Psoas muscle (tissue), 8 donors: ENCODE measurements at places on chromosomes 6 and 20. TPM values are rescaled to one million over a fixed set of nuclear protein-coding genes. Genes with fewer than 3 reads are reported as not detected.

HSPA1A gene
- 241 TPM for total RNA-seq

DNA sequence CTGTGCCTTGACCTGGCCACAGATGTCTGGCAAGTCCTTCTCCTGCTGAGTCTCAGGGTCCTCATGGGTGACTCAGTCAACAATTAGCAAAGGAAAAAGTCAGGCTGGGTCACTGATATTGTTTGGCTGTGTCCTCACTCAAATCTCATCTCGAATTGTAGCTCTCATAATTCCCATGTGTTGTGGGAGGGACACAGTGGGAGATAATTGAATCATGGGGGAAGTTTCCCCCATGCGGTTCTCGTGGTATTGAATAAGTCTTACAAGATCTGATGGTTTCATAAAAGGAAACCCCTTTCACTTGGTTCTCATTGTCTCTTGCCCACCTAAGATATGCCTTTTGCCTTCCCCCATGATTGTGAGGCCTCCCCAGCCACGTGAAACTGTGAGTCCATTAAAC is 45.7 kb downstream of the PREX1 start:
- H3K27me3 ChIP-seq: peaks cover 3% of the 10 kb centered on the region

DNA sequence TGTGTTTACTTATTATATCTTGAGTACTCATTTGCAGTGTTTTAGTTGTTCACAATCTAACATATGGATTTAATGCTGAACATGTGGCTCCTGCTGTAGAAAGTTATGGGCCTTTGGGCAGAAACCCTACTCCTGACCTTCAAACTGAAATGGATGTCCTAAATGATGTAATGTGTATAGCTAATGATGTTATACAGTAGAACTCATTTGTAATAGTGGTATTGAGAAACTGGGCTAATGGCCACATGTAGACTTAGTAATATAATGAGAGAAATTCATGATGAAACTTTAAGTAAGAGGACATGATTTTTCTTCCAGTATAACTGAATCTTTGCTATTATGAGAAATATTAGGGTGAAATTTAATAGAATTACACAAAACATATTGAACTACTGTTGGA is 121.3 kb upstream of the PTPRK start:
- no peak overlapping the region for H3K27ac ChIP-seq
- H3K36me3 ChIP-seq: no peaks in the 10 kb centered on the region
- no peak overlapping the region for H3K4me3 ChIP-seq

- H3K27me3 ChIP-seq: no peaks in the 10 kb centered on the region
- no peak for DNase-seq
- no peaks in the 10 kb centered on the region for H3K36me3 ChIP-seq
Measured at GRCh38 chr20:3932277-3932676, 43.1 kb downstream of the PANK2 start.

- no peaks in the 10 kb centered on the region for H3K36me3 ChIP-seq
- DNase-seq: no peak
- no peak overlapping the region for H3K27ac ChIP-seq
- H3K27me3 ChIP-seq: no peaks in the 10 kb centered on the region
- no peaks in the 10 kb centered on the region for H3K4me1 ChIP-seq
- no peak overlapping the region for H3K4me3 ChIP-seq
Measured at GRCh38 chr20:41862476-41862875, 244.3 kb upstream of the CHD6 start.

DNA sequence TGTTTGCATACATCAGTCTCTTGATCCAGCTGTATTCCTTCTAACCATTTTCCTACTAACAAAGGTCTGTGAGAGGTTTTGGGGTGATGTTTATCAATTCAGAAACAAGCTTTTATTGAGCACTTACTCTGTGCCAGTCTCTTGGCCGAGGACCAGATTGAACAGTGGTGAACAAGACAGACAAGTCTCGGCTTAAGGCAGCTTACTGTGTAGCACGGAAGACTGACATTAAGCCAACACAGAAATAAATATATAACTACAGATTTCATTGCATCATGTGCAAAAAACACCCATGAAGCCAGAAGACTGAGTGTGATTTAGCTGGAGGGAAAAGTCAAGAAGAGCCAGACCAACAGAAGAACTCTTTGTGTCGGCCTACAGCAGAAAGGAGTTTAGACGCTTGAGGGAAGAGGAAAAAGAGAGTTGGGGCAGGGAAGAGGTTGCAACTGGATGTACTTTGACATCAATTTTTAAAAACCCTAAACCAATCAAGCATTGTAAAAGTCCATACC is 549.6 kb upstream of the CITED2 start:
- no peaks in the 10 kb centered on the region for H3K27me3 ChIP-seq
- H3K4me1 ChIP-seq: no peaks in the 10 kb centered on the region
- no peak overlapping the region for H3K27ac ChIP-seq
- H3K4me3 ChIP-seq: no peak overlapping the region
- no peak for DNase-seq

SLPI gene
- 40.9 TPM for total RNA-seq

- no peak for DNase-seq
- H3K27me3 ChIP-seq: no peaks in the 10 kb centered on the region
- no peaks in the 10 kb centered on the region for H3K36me3 ChIP-seq
- no peak overlapping the region for H3K27ac ChIP-seq
- H3K4me1 ChIP-seq: no peaks in the 10 kb centered on the region
Measured at GRCh38 chr6:167957626-167958025, 39.8 kb upstream of the KIF25 start.

DNA sequence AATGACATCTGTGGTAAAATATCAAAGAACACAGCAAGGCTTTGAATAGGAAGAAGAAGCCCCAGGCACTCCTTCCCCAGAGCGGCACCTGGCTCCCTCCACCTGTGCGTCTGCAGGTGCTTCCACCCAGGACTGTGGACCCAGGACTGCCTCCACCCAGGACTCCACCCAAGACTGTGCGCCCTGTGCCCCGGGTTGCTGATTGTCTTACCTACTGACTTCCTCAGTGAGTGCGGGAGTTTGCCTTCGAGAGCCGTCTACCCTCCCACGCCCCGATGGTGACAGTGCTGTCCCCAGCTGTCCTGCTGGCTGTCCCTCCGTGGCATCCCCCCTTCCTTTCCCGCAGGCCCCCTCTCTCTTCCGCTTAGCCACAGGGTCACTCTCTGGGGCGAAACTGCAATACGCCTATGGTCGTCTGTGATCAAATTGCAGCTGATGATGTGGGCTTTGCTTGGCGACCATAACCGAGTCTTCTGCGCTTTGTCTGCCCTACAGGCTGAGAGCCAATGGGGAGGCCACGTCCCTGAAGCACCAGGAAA is 52.1 kb downstream of the IRF4 start:
- H3K4me1 ChIP-seq: no peaks in the 10 kb centered on the region
- no peak overlapping the region for H3K27ac ChIP-seq
- no peaks in the 10 kb centered on the region for H3K27me3 ChIP-seq
- DNase-seq: no peak
- H3K36me3 ChIP-seq: no peaks in the 10 kb centered on the region
- H3K4me3 ChIP-seq: no peak overlapping the region

GCNT2 gene
- total RNA-seq: 13.2 TPM
